ENCODE measurements at places on chromosomes 1 and 21. TPM values are rescaled to one million over a fixed set of nuclear protein-coding genes. Genes with fewer than 3 reads are reported as not detected.

Gene ITLN2
- not detected for total RNA-seq

DNA sequence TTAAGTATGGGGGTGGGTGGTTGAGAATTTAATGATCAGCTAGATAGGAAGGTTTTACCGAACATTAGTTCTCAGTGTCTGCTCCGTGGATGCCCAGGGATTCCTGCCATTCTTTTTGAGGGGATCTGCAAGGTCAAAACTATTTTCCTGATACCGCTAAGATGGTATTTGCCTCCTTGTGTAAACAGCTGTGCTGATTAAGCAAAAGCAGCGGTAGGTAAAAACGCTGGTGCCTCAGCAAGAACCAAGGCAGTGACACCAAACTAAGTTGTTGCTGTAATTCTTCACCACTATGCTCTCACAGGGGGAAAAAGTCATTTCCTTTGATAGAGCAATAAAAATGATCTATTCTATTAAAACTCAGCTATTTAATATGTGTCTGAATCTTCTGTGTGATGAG is 229.0 kb downstream of the FMN2 start:
- DNase-seq = no peak

GRCh38 chr1:243596431-243597062 is 253.5 kb downstream of the AKT3 start:
- DNase-seq = no peak

GRCh38 chr1:184748740-184749139 is 5.9 kb downstream of the EDEM3 start:
- no peak for DNase-seq

DNA sequence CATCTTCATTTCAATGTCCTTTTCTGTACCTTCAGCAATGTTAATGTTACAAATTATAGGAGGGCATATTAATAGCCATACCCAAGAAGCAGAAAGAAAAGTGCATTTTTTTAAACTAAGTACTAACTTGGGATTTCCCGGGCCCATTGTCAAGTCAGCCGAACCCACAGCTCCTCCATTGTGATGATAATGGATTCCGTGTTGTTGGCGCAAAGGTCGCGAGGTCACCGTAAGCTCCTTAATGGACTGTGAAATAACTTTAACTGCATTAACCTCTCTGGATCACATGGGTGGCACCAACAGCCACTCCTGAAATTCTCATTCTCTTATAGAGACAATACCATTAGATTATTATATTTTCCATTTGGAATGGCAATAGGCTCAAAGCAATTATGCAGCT is 250.6 kb upstream of the RRP15 start:
- DNase-seq = no peak

- DNase-seq = no peak
Observed at GRCh38 chr1:69743146-69743545, 175.4 kb downstream of the LRRC7 start.

DNA sequence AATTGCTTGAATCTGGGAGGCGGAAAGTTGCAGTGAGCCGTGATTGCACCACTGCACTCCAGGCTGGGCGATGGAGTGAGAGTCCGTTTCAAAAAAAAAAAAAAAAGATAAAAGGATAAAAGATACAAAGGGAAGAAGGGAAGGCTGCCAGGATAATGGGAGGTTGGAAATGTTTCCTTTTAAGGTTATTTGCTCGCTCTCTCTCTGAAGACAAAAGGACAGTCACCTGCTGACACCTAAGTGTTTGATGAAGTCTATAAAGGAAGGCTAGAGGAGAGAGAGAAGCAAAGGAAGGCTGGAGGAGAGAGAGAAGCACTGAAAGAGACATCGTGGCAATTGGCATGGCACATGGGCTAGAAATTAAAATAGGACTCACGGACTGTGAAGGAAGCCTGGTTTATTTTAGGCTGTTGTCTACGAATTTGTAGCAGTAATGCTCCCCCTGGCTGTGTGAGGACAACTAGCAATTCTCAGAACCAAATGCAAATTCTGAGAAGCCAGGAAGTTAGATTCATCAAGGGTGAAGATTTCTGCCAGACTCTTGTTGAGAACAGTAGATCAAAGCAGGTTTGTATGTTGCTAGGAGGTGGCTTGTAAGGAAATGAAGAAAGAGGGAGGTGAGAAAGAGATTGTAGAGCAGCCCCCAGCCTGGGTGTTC is 154.2 kb downstream of the ZP4 start:
- DNase-seq = no peak

DNA sequence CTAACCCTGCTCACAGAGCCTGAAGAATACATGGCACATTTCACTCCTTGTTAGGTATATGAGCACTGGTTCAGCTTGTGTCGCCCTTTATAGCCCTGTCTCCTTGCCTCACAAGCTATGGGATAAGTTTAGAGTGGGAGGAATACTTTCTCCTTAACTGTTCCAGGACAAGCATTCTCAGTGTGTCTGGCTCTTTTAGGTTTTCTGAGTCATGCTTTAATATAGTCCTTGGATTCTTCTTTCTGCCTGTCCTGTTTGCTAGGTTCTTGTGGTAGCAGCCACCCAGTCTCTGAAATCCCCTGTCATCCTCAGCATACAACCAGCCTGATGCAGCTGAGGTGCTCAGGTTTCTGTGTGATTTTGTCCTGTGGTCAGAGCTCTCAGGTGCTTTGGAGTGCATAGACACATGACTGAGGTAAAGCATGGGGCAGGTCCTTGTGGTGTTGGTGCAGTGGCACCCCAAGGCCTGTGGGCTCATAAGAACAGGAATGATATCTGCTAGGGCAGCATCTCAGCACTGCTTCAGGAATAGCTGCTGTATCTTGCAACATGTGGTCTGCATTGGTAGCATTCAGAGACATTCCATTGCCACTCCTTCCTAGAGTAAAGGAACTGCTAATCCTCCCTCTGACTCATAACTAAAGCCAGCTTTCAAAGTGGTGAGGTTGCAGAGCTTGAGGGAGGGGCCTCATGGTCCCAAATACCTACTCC is 14.2 kb upstream of the CASQ2 start:
- DNase-seq = no peak

DNA sequence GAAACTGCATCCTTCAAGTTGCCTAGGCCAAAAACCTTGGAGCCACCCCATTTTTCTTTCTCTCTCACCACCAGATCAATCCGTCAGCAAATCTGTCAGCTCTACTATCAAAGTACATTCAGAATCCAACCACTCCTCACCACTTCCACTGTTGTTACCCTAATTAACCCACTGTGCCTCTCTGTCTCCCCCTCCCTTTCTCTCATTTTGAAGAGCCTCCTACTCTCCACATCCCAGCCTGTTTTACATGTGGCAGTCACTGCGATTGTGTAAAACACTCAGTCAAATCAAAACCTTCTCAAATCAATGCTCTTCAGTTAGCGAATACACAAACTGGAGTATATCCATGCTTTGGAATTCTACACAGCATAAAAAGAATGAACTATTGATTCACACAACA is 33.1 kb downstream of the ZNF684 start:
- no peak for DNase-seq

DNA sequence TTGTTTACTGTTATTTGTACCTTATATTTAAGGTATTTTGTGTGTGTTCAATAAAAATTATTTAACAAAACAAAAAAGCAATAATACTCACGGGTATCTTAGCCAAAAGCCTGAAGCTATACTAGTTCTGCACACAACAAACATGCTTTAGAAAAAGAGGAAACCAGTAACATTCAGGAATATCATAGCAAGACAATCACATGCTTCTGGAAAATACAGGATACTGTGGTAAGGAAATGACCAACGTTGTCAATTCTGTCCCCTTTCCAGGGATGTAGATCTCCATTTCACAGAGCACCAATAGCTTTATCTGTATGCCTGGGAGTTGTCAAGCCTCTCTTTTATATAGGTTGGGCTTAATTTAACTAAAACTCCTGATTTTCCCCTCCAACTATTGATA is 288.4 kb downstream of the SMYD3 start:
- DNase-seq = no peak

DNA sequence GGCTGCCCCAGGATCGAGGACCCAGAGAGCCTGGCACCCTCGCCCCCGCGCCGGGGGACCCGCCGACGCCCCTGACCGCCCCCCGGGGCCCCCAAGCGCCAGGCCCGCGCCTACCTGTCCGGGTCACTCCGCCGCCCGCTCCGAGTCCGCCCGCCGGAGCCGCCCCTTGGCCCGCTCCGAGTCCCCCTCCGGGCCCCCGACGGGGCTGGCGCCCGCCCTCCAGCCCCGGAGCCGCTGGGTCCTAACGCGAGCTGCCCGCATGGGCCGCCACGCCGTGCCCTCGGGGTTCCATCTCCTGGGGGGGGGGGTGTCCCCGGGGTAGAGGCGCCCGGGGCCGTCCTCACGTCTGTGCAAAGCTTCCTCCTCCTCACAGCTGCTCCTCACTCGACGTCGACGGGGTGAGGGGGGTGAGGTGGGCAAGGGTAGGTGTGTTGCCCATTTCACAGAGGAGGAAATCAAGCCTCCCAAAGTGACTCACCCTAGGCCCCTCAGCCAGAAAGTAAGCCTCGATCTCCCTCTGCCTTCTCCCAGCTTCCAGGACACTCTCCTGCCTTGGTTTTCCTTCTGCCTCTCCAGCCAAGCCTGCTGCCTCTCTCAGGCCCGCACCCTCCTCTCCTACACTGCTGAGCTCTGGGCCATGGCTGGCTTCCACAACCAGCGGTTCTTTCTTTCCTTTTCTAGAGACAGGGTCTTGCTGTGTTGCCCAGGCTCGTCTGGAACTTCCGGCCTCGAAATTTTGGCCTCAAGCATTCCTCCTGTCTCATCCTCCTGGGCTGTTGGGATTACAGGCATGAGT is at the start of gene MFAP2:
Gene MFAP2, minus strand, starts transcription at position 148 of the 796 bp plus-strand sequence. CDS start 2,347 bp downstream, outside the sequence.
- no peak for DNase-seq
